GM10248 (cell line): ENCODE measurements at places on chromosomes 16 and 17.

DNA sequence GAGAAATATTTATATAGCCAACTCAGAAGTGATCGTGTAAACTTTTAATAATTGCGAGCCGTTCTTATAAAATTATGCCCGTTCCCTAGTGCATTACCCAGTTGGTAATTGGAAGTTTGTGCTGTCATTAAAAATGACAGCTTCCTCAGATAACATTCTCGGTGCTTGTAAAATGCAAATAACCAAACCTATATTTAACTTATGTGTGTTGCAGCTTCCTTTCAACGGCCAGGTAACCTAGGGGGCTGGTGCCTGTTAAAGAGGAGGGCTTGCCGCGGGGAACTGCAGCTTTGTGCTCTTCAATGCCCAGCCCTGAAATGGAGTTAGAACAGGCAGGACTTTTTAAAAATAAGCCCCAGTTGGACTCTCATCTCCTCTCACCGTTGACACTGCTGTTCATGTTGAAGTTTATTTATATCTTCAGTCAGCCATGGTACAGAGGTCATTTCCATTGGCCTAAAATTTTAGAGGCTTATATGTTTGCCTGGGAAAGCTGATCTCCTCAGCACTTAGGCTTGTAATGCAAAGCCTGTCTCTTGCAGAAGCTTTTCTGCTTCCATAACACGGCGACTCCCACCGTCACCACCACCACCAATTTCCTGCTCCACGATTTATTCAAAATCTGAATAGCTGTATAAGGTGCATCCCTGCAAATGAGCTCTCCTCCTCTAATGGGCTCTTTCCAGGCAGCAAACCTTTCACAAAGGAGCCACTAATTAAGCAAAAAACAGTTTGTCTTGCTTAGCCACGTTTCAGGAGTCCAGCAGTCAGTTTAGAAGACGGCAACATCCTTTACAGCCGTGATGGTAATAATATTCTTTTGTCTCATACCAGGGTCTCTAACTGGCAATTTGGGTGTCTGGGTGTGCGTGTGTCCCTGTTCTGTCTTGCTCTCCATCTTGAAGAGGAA is 74.7 kb downstream of the RPA1 start:
- peak; percentile 39 for DNase-seq

DNA sequence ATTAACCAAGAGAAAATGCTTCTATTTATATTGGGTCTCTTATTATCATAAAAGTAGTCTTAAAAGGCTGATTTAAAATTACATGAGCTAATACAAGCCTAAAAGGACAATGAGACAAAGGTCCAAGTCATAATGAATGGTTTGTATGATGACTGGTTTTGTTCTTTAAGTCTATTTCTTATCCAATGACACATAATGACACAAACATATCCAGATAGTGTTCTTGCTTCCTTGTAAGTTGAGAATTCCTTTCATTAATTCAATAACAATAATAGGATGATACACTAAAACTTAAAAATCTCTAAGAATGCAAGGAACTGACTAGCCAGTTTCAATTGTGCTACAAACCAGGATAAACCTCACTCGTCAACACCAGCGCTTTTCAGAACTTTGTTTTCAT is 244.1 kb downstream of the CEP112 start:
- DNase-seq: no peak

- no peak for DNase-seq
These were observed 77.6 kb upstream of the GSE1 start for GRCh38 chr16:85535352-85536072.

DNA sequence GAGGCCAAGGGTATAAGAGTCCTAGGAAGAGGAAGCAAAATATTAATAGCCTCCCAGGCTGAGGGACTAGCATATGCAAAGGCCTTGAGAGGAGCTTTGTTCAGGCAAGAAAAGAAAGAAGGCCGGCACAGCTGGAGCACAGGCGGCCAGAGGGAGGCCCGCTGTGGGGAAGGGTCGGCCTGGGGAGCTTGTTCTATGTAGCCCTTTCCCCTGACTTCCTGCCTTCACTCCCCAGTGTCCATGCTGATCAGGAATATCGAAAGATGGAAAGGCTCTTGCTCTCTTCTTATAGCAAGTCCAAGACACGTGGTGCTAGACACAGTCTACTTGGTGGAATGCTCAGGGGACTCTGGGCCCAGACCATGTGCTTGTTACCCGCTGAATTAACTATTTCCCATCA is 27.4 kb upstream of the HAS3 start:
- no peak for DNase-seq

DNA sequence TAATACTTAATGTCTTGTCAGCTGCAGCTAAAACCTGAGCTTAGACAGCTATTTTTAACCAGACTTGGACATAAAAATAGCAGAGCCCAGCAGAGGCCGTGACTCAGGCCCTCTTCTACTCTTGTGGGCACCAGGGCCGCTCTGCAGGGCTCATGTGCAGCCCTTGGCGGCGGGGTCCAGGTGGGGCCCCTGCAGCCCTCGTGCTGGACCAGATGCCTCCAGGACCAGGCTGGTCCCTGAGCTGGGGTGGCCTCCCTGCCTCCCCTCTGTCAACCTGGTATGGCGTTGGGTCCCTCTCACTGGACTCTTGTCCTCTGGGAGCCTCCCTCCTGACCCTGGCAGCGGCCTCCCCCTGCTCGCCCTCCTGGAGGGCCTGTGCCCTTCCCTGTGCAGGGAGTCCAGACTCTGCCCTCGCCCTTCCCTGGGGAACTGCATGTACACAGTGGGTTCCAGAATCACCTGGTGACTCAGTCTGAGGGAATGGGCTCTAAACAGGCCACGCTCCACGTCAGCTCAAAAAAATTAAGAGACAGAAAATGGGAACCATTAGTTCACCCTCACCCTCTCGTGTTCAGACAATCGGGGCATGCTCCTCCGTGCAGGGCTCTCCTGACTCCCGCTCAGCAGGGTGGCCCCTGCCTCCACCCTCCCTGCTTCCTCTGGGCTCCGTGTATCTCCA is 9.7 kb downstream of the CDK5R1 start:
- no peak for DNase-seq

DNA sequence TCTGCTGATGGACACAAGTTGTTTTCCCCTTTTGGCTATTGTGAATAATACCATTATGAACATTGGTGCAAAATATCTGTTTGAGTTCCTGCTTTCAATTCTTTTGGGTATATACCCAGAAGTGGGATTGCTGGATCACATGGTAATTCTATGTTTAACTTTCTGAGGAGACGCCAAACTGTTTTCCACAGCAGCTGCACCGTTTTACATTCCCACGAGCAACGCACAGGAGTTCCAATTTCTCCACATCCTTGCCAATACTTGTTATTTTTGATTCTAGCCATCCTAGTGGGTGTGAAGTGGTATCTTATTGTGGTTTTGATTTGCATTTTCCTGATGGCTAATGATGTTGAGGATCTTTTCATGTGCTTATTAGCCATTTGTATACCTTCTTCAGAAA is 43.4 kb upstream of the GAS7 start:
- no peak for DNase-seq

DNA sequence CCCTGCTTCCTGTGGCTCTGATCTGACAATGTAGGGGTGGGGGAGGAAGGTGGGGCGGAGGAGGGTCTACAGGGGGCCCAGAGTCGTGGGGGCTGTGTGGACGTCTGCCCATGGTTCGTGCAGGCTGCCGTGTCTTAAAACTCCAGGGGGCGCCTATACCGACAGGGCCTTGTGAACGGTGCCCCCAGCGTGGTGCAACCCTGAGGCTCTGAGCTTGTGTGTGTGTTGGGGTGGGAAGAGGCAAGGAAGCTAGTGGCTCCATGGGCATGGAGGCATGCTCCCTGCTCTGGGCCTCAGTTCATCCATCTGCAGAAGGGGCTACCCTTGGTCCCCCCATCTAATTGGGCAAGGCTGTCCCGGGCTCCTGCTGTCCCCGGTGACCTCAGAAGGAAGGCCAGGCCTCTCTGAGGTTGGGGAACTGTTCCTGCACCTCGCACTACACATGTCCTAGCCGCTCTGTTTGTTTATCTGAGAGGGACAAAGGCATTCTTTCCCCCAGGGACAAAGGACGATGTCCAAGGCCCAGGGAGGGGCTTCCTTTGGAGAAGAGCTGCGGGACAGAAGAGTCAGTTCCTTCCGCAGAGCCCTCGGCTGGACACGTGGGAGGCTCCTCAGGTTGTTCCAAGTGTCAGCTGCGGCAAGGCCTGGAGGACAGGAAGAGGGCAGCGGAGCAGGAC is 13.5 kb downstream of the CA4 start:
- DNase-seq: no peak

DNA sequence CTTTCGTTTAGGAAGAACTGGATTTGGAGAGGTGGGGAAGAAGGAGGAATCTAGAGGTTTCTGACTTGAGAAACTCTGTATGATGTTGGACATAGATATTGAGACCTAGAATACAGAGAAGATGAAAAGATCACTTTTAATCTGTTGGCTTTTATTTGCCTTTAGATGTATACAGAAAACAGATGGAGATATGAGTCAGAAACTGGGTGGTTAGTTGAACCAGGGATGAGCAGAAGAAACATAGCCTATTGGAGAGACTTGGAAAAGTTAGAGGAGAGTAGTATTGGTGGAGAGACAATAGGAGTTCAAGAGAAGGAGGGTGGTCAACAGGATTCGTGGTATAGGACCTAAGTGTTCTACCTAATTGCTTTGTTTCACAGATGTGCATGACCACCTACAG is 5.1 kb downstream of the PHAF1 start:
- DNase-seq: no peak

- DNase-seq: peak; percentile 6
These were observed 55.3 kb downstream of the CCDC57 start for GRCh38 chr17:82157046-82158035.

DNA sequence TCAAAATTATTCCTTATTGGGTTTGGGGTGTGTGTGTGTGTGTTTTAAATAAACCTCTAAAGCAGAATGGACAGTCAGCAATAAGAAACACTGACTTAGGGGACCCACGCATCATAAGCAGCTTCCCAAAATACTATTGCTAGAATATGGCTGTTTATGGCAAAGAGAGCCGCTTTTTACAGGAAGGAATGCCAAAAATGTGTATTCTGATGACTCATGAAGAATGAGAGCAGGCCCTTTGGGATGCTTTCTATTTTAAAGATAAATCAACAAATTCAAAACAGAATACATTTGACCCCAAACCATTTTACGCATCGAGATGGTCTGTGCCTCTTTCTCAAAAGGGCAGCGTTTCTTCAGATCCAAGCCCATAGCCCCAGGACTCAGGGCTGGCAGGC is 37.5 kb downstream of the ARHGAP17 start:
- DNase-seq: no peak

GRCh38 chr17:74754832-74755231 is 6.4 kb downstream of the NHERF1 start:
- no peak for DNase-seq

- no peak for DNase-seq
These were observed 103.9 kb downstream of the SOCS1 start for GRCh38 chr16:11151885-11152629.

- no peak for DNase-seq
These were observed 56.1 kb upstream of the ENDOV start for GRCh38 chr17:80358861-80359260.

- no peak for DNase-seq
These were observed 53.6 kb downstream of the ARHGAP44 start for GRCh38 chr17:12842936-12843335.

DNA sequence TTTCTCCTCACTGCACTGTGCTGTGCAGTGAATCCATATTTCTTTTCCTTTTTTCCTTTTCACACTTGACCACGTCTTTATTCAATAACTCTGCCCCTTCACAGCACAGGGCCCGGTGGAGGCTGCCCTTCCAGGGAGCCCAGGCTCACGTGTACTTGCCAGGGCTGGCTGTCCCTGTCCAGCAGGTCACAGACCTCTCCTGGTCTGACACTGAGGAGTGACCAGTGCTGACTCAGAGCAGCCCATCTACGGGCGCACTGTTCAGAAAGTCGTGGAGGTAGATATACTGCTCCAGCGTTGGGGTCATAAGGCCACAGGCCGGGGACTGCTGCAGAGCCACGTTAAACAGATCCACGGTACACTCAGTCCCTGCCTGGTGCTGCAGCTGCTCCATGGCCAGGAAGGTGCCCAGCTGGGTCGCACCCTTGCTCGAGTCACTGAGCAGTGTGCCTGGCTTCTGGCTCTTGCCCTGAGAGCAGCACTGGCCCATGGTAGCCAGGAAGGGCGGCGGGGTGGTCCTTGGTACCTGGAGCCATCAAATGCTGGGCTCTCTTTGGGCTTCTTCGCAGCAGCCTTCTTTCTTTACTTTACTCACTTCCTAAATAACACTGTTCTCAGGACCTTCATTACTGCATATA is 531.7 kb downstream of the CDH13 start:
- DNase-seq: no peak

DNA sequence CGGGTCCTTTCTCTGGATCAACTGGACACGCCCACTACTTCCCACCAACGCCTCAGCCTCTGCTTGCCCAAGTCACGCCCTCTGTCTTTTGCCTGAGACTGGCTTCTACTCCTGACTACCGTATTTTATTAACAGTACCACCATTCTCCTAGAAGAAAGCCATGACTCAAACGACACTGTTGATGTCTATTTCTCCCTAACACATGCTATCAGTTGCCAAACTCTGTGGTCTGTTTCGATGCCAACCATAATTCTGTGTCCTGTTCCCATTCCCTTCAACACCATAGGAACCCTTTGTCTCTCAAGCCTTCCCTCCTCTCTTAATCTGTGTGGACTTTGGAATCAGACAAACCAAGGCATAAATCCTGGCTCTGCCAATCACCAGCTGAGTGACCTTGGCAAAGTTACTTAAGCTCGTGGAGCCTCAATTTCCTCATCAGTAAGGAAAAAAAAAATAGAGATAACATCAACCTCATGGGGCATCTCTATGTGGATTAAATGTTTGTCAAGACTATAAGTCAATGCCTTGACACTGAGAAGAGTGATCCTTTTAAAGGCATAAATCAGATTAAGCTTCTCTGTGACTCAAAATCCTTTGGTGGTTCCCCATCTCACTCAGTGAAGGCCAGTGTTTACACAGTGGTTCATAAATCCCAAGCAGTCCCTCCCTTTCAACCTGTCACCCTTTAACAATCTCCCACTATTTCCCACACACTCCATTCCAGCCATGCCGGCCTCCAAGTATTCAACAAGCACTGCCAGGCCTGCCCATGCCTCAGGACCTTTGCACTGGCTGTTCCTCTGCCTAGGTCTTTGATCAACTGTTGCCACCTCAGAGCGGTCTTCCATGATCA is 45.6 kb downstream of the ERN1 start:
- DNase-seq: no peak

DNA sequence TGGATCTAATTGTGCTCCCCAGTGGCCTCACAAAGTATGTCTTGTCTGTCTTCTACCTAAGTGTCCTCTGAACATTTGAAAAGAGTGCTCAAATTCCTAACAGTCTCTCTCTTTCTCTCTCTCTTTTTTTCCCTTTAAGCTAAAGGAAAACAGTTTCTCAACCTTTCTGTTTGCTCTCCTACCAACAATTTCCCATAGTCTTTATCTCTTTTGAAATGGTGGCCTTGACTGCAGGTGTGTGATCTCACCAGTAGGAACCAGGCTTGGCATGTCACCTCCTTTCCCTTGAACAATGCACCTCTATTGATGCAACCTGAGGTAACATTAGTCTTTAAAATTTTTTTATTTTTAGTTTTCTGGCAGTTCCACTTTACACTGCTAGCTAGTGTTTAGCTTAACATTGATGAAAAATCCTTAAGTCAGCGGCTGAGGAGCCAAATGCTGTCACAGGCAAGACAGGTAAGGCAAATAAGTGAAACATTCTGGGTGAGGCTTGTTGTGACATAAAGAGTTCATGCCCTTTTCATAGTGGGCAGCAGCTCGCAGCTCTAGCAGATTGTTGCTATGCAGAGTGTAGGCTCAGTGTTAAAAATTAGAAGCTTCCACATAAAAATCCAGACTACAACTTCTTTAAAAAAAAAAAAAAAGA is 273.4 kb downstream of the HAPSTR1 start:
- DNase-seq: no peak
